Endothelial cell of umbilical vein (primary cell): ENCODE measurements at places on chromosomes 11 and 22.

DNA sequence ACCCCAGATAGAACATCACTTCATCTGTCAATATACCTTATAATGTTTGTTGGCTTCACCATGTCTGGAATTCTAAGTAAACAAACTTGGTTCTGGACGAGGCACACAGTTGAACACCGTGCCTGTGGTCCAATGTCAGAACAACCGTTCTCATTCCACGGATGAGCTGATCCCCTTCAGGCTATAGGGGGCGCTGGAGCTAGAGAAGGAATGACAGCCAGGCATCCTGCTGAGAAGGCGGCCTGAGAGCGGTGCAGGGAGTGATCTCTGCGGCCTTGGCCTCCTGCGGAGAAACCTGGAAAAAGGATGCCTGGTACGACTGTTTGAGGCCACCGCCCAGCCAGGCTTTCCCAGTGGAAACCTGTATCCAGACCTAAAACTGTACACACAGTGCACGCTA lies 48.7 kb downstream of the FDX1 start:
- DNase-seq = no peak

GRCh38 chr11:77347948-77348347 lies 46.5 kb upstream of the GDPD4 start:
- DNase-seq = no peak

GRCh38 chr11:12421386-12421785 lies 44.0 kb downstream of the PARVA start:
- no peak for DNase-seq

DNA sequence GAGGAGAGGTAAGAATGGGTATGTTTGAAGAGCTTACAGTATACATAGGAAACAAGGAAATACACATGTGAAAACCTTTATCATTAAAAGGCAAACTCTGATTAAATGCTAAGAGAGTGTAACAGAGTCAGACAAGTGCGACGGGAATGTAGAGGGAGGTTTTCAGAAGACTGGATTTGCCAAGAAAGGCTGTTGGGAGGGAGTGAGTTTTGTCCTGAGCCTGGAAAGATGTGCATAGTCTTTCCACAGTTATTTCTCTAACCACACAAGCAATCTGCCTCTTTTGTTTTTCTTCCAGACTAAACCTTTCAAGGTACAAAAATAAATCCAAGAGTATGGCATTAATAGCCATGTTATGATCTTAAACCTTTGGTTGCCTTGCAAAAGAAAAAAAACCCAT lies 170.9 kb downstream of the KIRREL3 start:
- DNase-seq = no peak

GRCh38 chr11:126658306-126659056 lies 303.0 kb downstream of the ST3GAL4 start:
- no peak for DNase-seq
